ENCODE measurements at places on chromosomes 12 and 14.

- no peak for DNase-seq
These were observed 47.9 kb upstream of the ATF7IP start for GRCh38 chr12:14317362-14318146.

GRCh38 chr14:92693998-92694795, 54.2 kb downstream of the LGMN start:
- no peak for DNase-seq

DNA sequence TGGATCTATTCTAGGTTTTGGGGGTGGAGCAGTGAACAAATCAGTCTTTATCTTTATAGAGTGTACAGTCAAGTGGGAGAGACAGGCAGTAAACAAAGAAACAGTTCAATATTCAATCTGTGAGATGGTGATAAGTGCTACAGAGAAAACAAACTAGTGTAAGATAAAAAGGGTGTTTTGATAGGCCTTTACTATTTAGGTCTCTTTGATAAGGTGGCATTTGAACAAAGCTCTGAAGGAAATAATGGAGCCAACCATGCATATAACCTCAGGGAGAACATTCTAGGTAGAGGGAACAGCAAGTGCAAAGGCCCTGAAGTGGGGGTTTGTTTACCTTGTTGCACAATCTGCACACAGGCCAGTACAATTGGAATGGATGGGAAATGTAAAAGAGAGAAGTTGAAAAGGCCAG, 47.3 kb downstream of the PTPN11 start:
- no peak for DNase-seq

GRCh38 chr14:76574416-76575095, 186.7 kb upstream of the VASH1 start:
- DNase-seq: no peak

DNA sequence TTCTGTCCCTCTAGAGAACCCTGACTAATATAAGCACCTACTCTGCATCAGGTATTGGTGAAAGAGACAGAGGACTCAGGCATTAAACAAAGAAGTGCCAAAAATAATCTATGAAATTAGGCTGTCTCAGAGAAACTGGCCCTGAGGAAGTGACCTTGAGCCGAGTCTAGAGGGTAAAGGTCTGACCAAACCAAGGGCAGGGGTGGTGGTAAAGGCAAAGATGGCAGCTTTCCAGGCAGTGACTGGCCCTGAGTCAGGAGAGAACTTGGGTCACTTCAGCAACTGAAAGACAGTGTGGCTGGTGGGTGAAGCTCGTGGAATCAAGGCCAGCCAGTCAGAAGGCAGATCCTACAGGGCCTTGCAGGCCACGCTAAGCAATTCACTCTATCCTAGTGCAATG, 30.6 kb downstream of the CDKL1 start:
- peak; percentile 45 for DNase-seq

GRCh38 chr12:110538869-110539622, 36.9 kb downstream of the RAD9B start:
- no peak for DNase-seq

GRCh38 chr12:127811988-127812387, 455.0 kb upstream of the TMEM132C start:
- no peak for DNase-seq

DNA sequence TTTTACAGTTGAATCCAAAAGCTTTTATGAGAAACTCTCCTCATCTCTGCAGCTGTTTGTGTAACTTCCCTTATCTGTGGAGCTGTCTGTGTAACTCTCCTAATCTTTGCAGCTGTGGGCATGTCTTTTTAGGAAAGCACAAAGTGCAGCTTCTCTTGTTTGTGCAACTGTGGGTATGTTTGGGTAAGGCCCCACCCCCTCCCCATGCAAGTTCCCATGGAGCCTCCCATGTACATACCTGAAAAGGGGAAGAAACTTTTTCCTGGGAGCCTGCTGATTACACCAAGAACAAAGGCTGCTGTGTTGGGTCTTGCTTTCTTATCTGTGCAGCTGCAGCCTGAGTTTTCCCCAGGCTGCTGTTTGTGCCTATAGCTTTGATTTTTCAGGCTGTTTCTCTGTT, 42.7 kb upstream of the CDKN3 start:
- no peak for DNase-seq

- DNase-seq: no peak
These were observed 71.9 kb downstream of the C12orf75 start for GRCh38 chr12:105402366-105402765.

GRCh38 chr14:69816216-69816615, 19.2 kb upstream of the SLC10A1 start:
- no peak for DNase-seq

GRCh38 chr12:6277982-6278438, 32.5 kb upstream of the PLEKHG6 start:
- DNase-seq: peak; percentile 70

GRCh38 chr14:42222924-42223471, 616.3 kb downstream of the LRFN5 start:
- no peak for DNase-seq

GRCh38 chr12:88836156-88836555, 255.9 kb upstream of the KITLG start:
- no peak for DNase-seq

- no peak for DNase-seq
These were observed 38.6 kb upstream of the NRXN3 start for GRCh38 chr14:78131616-78132015.

GRCh38 chr12:66648033-66648735, 30.7 kb downstream of the GRIP1 start:
- no peak for DNase-seq

DNA sequence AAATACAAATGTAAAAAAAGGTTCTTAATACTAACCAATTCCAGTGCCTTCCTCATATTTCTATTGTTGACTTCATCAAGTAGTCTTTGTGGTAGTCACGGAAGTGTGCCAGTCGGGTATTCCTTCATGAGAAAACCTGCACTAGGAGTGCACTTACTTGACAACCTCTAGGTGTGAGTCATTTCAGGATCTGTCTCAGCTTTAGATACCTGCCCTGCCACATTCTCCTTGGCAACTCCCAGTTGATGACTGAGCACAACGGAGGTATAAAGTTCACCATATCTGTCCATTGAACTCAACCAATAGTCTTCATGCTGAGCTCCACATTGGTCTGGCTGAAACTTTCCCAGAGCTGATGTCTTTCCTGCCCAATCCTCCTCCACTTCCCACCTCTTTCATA, 215.7 kb downstream of the SYT10 start:
- no peak for DNase-seq

GRCh38 chr14:75389679-75390078, 38.1 kb upstream of the JDP2 start:
- DNase-seq: no peak

DNA sequence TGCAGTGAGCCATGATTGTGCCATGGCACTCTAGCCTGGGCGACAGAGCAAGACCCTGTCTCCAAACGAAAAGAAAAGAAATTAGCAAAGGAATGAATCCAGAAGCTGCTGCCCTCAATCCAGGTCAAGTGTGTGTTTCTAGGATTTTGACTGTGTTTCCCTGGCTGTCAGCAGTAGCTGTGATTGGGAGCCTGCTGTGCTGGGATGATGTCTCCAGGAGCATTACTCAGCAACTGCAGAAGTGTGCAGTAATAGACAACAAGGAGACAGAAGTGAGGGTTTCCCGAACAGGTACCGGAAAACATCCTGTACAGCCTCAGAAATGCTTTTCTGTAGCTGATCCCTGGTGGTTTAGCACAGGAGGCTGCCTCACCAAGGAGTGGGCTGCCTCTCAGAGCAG, 492.5 kb downstream of the FUT8 start:
- DNase-seq: no peak

GRCh38 chr14:99515301-99516155, 34.3 kb downstream of the CCNK start:
- peak; percentile 25 for DNase-seq

GRCh38 chr14:77882098-77882497, 82.2 kb downstream of the ADCK1 start:
- DNase-seq: peak; percentile 69

DNA sequence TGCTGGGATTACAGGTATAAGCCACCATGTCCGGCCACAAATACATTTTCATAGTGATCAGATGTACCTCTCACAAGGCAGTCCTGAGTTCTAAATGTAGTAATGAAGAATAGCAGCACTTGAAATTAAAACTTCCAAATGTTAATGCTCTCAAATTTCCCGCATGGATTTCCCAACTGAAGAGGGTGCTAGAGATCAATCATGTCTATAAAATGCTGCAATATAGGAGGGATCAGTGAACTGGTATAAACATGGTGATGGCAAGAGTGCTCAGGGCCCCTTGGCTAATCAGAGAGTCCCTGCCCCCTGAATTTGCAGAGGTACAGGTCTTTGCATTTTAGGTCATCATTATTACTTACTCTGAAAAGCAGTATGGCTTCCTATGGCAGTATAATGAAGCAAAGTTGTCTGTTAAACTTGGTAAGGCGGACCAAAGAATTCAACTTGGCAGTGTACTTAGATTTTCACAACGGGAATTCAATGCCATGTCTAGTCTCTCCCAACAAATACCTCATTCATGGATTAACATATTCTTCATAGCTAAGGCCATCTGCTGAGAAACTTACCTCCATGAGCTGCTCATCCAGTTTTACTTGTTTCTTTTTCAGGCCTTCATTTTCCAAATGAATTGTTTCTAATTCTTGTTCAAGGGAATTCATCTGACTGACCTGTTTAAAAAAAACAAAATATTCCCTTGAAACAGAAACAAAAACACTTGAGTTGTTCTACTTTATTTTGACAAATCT, 67.0 kb upstream of the SAV1 start:
- no peak for DNase-seq

GRCh38 chr14:53872681-53873089, 83.9 kb downstream of the BMP4 start:
- no peak for DNase-seq

DNA sequence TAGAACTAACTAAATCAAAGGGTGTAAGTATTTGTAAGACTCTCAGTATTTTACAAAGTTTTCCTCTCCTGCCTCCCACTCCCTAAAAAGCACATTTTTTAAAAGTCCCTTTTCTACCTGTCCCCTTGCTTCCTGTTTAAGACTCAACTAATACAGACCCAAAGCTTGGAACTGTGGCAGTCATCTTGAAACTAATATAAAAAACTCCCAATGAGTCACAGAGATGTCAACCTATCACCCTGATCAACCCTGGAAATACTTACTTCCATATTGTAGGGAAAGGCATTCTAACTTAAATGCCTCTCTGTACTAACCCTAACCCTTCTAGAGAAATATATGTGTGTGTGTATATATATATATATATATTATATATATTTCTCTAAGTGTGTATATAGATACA, 184.8 kb downstream of the SPTSSA start:
- DNase-seq: no peak

DNA sequence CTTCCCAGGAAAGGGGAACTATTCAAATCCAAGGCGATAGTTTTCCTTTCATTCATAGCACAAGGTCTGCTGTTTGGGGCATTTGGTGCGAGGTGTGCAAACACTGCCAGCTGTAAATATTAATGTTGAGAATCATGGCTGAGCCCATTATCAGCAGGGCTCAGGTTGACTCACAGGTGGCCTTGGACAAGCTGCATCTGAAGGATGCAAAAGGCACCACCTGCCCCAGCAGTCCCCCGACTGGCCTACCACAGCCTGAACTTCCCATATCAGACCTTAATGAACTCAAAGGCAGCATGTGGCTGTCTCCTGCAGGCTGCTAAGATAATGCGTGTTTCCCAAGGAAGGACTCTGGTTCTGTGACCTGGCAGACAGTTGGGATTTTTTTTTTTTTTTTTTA, 93.3 kb upstream of the MAP1LC3B2 start:
- DNase-seq: no peak

DNA sequence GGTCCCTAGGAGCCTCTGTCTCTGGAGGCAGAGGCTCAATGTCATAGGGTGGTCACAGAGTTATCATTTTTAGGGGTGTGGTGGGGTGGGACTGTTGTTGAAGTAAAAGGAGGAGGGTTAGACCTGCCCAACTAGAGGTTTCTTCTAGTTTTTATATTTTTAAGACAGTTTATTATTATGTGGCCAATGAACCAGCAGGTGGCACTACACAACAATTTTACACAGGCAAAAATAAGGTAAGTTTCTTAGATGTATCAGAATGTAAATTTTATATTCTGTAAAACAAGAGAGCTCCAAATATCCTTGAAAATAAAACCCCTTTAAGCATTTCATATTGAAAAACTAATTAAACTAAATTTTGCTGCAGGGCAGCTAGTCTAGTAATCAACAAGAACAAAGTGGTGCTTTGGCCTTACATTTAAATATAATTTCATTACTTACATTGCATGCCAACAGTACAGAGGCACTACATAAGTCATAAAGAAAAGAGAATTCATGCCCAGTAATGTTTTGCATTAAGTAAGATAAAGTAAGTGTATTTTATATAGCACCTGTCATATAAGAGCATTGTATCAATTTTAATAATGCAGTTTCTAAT, 22.2 kb upstream of the OVCH1 start:
- DNase-seq: no peak

- no peak for DNase-seq
These were observed 87.6 kb downstream of the SYNE2 start for GRCh38 chr14:63940387-63940786.

- DNase-seq: no peak
These were observed 38.2 kb downstream of the XRCC3 start for GRCh38 chr14:103676881-103677675.

DNA sequence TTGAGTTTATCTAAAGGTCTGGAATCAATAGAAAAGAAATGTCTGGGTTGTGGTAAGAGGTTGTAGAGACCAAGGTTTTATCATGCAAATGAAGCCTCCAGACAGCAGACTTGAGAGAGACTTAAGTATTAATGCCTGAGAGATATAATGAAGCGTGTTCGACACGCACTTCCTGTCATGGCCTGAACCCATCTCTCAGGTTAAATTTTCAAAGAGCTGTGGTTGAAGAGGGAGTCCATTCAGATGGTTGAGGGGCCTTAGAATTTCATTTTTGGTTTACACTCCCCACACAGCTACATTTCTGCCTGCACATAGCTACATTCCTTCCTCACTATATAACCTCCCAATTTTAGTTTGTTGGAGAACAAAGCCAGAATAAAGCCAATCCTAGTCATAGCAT, 10.1 kb upstream of the CLEC12A start:
- DNase-seq: no peak

GRCh38 chr14:22713631-22713950, 52.9 kb upstream of the OXA1L start:
- DNase-seq: no peak

- DNase-seq: no peak
These were observed 35.0 kb upstream of the NAV3 start for GRCh38 chr12:77795699-77796098.

DNA sequence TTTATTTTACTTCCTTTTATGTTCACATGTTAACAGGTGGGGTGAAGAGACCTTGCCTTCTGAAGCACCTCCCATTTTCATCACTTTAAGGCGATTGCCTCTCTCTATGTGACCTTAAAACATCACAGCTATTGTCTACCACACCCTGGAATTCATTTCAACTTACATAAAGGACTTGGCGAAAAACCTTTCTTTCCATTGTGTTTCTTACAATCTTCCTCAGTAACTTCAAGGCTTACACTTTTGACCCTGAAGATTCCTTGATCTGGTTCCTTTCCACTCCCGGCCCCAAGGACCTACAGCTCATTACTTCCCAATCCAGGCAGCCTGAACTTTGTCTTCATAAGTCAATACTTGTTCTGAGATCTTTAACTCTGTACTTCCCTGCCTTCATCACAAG, 443.3 kb downstream of the ADAMTS20 start:
- no peak for DNase-seq

GRCh38 chr12:79128956-79129355, 264.4 kb downstream of the SYT1 start:
- DNase-seq: no peak

Data from pancreas (tissue), 10 donors.